ENCODE measurements at places on chromosomes 1 and 21.

DNA sequence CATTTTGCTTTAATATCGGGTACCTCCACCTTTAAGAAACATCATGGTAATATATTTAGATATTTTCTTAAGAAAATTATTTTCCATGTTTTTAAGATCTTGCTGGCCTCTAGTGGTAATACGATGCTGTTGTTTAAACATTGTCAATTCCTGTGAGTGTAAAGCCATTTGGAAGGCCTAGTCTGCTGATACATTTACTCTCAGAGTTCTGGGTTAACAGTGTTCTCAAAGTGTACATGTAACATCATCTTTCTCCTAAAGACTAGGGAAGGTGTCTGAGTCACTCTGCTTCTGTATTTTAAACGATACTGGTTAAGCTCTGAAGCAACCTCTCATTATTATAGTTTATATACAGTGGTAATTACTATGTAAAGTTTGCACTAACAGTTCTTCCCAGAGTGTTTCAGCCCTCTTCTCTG, 189.1 kb downstream of the RASAL2 start:
- DNase-seq = peak; percentile 7

DNA sequence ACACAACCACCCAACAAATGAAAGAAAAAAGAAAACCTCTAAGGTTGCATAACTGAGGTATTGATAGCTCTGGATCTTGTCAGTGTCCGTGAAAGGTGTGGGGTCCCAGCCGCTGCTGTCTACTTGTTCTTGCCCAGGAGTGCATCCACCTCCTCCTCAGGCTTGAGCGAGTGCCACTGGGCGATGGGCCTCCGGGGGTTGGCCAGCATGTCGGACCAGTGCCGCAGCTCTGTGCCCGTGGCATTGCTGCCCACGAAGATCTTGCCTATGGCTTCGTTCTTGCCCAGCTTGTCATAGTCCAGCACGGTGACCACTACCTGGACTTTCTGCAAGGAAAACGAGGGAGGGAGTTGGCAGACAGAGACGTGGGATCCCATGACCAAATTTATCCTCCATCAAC, 113.6 kb downstream of the SYT2 start:
- no peak for DNase-seq

DNA sequence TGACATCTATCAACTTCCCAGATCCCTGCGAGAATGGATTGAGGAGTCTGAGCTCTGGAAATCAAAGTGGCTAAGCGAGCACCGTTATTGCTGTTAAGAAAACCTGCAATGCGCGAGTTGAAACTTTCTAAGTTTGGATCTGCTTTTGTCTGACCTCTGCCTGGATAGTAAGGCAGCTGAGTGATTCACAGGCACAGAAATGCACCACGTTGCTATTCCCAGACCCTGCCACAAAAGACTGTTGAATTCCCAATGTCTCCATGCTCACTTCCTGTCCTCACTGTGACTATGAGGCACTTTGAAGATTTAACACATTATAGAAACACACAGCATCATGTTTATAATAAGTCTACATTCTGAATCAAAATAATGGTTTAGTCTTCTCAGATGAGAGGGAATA, 27.1 kb upstream of the CNIH3 start:
- no peak for DNase-seq

- no peak for DNase-seq
Measured at GRCh38 chr1:112083487-112083886, 94.0 kb upstream of the KCND3 start.

DNA sequence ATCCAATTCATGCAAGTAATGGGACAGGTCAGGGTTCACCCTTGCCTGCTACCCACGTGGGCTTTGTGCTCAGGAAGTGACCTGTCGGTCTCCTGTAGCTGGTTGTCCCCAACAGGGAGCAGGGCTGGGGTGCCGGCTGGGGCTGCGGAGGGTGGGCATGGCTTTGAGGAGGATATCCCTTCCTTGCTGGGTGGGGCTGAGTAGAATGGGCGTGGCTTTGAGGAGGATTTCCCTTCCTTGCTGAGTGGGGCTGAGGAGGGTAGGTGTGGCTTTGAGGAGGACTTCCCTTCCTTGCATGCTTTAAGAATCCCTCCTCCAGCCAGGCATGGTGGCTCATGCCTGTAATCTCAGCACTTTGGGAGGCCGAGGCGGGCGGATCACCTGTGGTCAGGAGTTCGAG, 151.3 kb downstream of the CLIC6 start:
- DNase-seq = no peak

DNA sequence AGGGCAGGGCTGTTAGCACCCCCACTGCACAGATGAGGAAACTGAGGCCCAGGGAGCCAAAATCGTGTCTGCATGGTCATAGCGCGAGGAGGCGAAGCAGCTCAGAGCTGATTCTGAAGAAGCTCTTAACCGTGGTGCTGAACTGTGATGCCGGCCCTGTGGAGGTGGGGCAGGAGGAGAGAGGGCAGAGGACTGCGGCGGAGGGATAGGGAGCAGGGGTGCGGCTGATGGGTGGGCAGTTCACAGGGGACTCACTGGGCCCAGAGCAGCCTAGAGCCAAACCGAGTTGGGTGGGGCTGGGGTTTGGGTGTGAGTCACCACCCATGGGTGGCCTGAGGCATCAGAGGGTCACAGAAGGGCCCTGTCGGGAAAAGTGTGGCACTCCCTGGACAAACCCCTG, 74.7 kb downstream of the RAP1GAP start:
- DNase-seq = no peak

DNA sequence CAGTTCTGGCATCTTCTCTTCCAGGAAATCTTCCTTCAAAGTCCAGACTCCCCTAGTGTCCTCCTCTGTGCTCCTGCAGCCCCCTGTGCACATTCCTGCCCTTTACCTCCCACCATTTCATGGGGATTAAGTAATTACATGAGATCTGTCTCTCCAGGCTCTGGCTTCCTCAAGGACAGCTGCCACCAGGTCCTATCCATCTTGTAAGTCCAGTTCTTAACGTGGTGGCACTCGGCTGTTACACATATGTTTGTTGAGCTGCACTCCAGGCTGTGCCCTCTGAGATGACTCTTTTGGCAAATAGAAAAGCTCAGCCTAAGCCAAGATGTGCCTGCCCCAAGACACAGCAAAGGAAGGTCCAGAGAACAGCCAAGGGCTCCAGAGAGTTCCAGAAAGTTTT, 57.4 kb upstream of the CAMK1G start:
- DNase-seq = no peak

DNA sequence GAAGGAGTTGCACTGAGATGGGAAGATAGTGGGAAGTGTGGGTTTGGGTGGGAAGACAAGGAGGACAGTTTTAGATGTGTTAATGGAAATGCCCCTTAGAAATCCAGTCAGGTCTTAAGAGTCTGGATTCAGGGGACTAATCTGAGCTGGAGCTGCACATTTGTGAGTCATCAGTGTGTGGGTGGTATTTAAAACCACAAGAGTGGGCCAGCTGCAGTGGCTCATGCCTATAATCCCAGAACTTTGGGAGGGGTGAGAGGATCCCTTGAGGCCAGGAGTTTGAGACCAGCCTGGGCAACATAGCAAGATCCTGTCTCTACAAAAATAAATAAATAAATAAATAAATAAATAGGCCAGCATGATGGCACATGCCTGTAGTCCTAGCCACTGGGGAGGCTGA, 40.9 kb upstream of the SLC6A9 start:
- DNase-seq = no peak

DNA sequence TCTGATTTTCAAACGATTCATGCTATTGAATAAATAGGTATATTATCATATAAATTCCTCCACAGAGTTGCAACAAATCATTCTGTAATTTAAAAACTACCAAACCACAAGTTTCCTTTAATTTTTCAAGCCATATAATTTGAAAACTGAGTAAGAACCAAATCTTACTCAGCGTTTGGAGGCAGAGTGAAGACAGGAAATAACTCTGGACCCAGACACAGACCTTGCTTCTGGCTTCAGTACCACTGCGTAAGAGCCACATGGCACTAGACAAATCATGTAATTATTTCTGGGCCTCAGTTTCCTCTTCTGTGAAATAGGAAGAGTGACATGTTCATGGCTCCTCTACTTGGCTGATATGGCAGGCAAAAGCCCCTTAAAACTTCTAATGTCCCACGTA, 82.4 kb downstream of the SMYD2 start:
- no peak for DNase-seq

DNA sequence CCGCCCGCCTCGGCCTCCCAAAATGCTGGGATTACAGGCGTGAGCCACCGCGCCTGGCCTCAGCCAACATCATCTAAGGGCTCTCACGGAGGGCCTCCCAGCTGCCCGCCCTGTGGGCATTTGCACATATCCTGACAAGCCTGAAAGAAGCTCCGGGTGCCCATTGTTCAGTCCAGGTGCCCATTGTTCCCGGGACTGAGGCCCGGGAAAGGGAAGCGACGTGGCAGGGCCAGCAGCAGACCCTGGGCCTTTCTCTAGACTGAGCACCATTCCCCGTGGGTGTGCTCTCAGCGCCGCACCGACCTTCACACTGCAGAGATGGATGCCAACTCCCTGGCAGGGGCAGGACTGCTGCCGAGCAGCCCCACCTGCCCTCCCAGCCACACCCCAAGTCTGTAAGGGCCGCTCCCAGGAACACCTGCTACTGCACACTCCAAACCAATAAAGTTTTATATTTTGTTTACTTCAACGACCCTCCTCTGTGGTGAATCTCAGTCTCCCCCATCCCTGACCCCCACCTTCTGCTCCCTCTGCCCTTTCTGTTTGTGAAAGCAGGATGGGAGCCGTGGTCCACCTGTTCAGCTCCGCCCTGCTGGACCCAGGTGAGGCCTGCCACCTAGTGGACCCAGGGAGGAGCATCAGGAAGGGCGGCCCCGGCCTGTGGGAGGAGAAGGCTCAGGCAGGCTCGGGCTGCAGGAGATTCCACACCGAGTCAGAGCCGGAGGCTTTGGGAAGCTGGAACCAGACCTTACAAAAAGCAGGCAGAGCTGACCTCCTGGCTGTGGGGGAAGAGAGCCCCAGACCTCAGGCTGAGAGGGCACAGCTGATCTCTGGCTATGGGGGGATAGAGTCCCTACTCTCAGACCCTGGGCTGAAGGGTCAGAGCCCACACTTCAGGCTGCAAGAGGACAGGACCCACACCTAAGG, 1.1 kb upstream of the TMEM82 start:
- DNase-seq = no peak

DNA sequence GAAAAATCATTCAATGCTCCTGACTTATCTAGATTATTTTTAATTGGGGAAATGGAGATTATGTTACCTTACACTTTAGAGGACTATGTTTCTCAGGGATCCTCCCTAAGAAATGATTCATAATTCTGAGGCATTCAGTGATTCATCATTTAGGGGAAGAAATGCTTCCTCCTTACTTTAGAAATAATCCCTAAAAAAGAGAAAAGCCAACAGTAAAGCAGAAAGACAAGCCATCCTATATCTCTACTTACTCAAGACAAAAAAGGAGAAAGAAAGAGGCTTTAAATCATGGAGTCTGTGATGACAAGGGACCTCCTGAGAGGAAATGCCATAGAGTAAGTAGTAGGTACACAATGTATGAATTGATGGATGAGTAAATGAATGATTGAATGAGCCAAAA, 137.0 kb downstream of the BRINP2 start:
- DNase-seq = no peak

DNA sequence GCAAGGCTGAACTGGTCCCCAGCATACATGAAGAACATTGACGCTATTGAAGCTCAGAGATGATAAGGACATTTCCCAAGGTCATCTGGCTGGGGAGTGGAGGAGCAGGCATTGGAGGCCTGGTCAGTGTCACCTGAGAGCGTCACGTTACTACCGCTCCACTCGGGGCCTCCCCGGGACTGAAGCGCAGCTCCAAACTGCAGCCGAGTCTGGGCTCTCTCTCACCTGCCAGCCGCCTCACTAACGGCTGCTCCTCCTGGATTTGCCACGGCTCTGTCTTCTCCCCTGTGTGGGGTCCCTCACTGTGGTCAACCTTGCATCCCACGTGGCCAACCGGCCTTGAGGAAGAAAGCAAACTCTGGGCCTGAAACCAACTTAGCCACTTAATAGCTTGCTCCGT, 111.3 kb downstream of the ADSS2 start:
- no peak for DNase-seq

GRCh38 chr1:77945345-77945744, 33.5 kb downstream of the FUBP1 start:
- no peak for DNase-seq

DNA sequence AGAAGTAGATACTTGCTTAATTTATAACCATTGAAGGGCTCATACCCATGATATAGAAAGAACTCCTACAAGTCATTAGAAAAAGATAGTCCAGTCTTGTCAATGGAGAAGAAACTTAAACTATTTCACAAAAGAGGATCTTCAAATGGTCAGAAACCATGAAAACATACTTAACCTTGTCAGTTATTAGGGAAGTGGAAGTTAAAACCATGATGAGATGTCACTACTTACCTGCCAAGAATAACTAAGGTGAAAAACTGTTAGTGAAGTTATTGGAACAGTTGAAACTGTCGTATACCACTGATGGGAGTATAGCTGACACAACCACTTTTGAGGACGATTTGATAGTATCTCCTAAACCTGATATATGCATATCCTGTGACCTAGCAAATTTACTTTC, 46.8 kb downstream of the OSBPL9 start:
- DNase-seq = no peak
